ENCODE measurements at places on chromosomes 7 and 10.

- no peak for DNase-seq
Measured at GRCh38 chr10:113433711-113434110, 119.1 kb upstream of the HABP2 start.

DNA sequence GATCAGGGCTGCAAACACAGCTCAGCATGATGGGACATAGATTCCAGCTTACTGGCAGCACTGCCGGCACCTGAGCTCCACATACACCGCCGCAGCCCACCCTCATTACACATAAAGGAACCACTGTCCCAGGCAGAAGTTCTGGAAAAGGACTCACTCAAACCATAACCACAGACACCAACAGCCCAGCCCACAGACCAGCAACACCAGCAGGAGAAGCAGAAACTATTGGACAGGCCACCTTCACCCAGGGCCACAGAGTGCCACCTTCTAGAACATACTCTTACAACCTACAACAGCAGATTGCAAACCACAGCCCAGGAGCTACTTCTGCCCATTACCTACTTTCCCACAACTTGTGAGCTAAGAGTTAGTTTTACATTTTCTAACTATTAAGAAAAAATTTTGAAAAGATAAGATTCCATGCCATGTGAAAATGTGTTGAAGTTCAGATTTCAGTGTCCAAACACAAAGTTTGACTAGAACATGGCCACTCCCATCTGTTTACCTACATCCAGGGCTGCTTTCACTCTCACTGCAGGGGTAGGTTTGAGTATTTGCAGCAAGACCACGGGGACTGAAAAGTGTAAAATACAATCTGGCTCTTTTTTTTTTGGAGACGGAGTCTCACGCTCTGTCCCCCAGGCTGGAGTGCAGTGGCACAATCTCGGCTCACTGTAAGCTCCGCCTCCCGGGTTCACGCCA is 153.0 kb downstream of the TNS3 start:
- no peak for DNase-seq

DNA sequence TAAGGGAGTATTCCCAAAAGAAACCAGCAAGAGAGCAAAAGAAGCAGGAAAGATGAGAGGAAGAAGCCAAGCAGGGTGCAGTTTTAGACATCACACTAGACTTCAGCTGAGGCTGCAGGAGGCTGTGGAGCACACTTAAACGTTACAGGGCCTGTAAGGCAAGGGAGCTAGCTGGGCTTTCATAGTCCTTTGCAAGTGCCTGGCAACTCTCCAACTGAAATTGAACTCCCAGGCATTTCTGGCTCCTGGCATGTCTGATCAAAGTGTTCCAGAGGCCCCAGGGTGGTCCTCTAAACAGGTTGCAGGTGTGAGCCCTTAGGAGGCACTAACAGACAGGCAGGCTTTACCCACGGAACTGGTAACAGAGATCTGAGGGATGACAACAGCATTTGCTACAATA is 750.2 kb downstream of the XPNPEP1 start:
- DNase-seq, result no peak

DNA sequence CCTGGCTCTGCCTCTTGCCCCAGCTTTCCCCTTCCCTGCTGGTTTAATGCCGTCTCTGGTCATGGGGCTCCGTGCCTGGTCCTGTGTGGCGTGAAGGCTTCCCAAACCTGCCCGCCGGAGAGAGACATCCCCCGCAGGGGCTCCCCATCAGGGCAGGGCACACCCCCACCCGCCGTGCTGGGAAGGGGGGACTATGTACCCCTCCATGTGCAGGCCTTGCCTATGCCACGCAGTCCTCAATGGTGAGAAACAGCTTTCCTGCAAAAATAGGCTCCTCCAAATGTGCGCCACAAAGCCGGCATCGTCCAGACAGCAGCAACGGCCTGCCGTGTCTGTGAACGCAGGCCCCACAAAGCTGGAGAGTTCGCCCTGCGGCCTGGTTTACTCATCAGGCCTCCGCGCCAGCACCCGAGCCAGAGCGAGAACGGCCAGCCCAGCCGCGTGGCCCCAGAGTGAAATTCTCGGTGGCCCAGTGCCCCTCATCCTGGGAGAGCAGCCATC is 313.4 kb downstream of the DNAJB6 start:
- no peak for DNase-seq

DNA sequence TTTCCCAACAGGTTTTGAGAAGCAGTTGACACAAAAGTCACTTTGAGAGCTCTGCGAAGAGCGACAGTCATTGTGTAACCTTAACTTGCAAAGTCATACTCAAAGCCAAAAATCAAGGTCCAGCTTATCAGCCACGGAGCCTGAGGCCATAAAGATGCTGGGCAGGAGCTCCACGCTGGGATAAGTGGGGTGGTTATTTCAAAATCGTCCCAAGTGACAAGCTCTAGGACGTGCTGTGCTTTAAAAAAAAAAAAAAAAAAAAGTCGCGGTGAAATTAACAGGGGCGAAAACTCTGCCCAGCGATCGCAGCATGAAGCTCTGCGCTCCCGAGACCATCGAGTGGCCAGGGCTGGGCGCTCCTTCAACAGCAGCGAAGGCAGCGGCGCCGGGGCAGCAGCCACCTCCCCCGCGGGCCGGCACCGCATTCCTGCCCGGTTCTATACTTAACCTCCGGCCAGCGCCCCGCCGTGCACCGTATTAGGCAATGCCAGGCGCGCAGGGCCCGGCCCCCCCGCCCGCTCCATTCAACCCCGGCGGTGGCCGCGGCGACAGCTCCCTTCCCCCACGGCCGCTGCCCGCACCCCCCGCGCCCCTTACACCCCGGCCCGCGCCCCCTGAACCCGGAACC is 657 bp downstream of the HACD1 start:
- DNase-seq, result peak; percentile 78

Measured in H9 (cell line).